Jurkat, Clone E6-1 (cell line): ENCODE measurements at places on chromosomes 11 and 22.

DNA sequence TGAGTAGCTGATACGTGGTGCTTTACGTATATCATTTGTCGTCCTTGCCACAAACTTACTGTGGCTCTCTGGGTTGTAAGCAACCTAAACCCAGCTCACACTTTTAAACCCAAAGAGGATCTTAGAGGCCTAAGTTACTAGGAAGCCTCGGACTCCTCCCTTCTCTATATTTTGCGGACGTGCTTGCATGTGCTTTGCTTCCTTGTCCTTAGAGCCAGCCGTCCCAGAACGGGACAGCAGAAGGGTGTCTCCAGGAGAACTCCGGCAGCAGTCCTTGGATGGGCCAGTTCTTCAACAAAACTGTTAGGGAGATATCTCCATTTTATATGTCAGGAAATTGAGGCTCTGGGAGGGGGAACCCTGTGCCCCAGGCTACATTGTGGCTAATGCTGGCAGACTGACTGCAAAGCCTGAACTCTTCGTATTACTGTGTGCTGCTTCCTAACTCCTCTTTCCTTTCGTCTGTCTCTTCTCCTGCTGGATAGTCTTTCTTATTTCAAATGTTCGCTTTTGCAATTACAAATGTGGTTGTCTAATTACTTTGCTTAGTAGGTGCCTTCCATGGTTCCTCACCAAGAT lies 33.8 kb downstream of the TNRC6B start:
- DNase-seq, result no peak

GRCh38 chr11:101866619-101867491 lies 48.0 kb upstream of the CEP126 start:
- no peak for DNase-seq

DNA sequence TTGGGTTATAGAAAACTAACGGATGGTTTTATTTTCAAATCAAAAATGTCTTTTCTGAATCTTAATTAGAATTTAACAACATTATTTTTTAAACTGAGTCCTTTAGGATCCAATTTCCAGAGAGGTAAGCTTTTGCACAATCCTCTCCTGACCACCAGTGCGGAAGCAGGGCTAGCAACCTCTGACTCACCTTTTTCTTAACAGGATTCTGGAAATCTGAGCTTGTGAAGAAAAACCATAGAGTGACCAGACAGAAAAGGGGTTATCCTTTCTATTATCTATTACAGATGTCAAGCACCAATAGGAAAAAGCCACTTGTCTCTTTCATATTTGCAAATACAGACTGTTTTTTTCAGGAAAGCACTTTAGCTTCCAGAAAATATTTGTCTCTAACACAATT lies 25.3 kb downstream of the ALG9 start:
- no peak for DNase-seq

DNA sequence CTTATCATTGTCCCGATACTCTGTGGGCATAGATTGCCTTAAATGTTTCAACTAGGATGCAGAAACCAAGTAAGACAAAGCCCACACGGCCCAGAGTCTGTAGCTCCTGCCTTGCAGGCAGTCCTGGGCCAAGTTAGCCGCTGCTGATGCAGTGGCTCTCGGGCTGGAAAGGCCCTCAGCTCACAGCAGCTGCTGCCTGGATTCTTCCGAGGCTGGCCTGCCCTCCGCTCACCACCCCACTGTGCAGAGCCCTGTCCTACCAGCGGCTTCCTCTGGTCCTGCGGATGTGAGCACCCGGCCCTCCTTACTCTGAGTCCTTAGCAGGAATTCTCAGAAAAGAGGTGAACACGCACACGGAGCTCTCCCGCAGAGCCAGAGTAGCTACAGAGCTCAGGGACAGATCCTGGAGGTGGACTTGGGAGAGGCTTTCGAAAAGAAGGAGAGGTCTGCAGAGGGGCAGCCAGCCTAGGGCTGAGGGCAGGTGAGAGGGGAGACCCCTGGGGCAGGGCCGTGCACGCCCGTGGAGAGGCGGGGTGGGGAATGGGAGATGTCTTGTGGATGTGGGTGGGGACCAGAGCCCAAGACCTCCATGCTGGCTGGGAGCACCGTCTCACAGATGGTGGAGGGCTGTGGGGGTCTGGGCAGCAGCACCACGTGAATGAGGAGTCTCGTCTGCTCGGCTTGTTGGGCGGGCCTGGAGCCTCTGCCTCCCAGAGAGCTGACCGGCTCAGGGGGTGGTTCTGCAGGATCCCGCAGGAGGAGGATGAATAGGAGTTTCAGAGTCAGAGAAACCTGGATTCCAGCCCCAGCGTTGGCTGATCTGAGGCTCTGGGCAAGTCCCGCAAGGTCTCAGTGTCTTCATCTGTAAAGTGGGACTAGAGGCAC lies 117.4 kb upstream of the B3GAT1 start:
- no peak for DNase-seq

- DNase-seq, result no peak
Observed at GRCh38 chr22:49519117-49519737, 308.4 kb downstream of the BRD1 start.

- no peak for DNase-seq
Observed at GRCh38 chr11:105389952-105390351, 219.9 kb upstream of the GRIA4 start.
